ENCODE measurements at places on chromosomes 2 and 18. TPM values are rescaled to one million over a fixed set of nuclear protein-coding genes. Genes with fewer than 3 reads are reported as not detected.

Gene FLACC1
- total RNA-seq, result 2.0 TPM

Gene RGPD4
- total RNA-seq, result not detected

Gene TWIST2
- 0.15 TPM for total RNA-seq

Gene LMAN1
- 61.9 TPM for total RNA-seq

Gene FHOD3
- total RNA-seq, result 23.3 TPM

Gene CXCR1
- not detected for total RNA-seq

Gene DLGAP1
- total RNA-seq, result 16.4 TPM

Measured in melanocyte of skin (primary cell).